ENCODE measurements at places on chromosomes 7 and 10. TPM values are rescaled to one million over a fixed set of nuclear protein-coding genes. Genes with fewer than 3 reads are reported as not detected.

PHKG1 gene
- total RNA-seq, result 1.5 TPM

GDF10 gene
- total RNA-seq, result 0.23 TPM

PRRT4 gene
- not detected for total RNA-seq

OR13A1 gene
- total RNA-seq, result not detected

IMPDH1 gene
- 81.1 TPM for total RNA-seq

GIMAP1 gene
- not detected for total RNA-seq

PNLIP gene
- total RNA-seq, result not detected

PPP1R17 gene
- not detected for total RNA-seq

PRR15 gene
- total RNA-seq, result 3.5 TPM

SEMA3A gene
- 14.2 TPM for total RNA-seq

ABCC2 gene
- total RNA-seq, result 0.80 TPM

ANKRD2 gene
- not detected for total RNA-seq

PNLIPRP3 gene
- 0.17 TPM for total RNA-seq

HUS1 gene
- total RNA-seq, result 35.7 TPM

IFIT1 gene
- total RNA-seq, result 17.3 TPM

Measured in Daoy (cell line).